ENCODE measurements at places on chromosomes 2 and 18. TPM values are rescaled to one million over a fixed set of nuclear protein-coding genes. Genes with fewer than 3 reads are reported as not detected.

Gene RNASEH1
- 26.2 TPM for total RNA-seq

Gene SP9
- not detected for total RNA-seq

Gene CCBE1
- total RNA-seq, result under 0.01 TPM

Gene VWA3B
- total RNA-seq, result not detected

Gene CYP27A1
- 10.8 TPM for total RNA-seq

Gene RGPD8
- total RNA-seq, result 96.6 TPM

Gene HES6
- 5.4 TPM for total RNA-seq

Gene FBXO15
- 0.63 TPM for total RNA-seq

Gene USP14
- total RNA-seq, result 33.9 TPM

Gene NYAP2
- 0.10 TPM for total RNA-seq

Gene LCLAT1
- 14.6 TPM for total RNA-seq

Gene CYP26B1
- under 0.01 TPM for total RNA-seq

Gene HOXD8
- not detected for total RNA-seq

Gene RAB10
- total RNA-seq, result 24.5 TPM

Gene POTEC
- total RNA-seq, result not detected

Gene NR4A2
- total RNA-seq, result 83.3 TPM

Gene TEKT4
- total RNA-seq, result not detected

Gene LONRF2
- total RNA-seq, result 0.10 TPM

Gene CRYGD
- total RNA-seq, result not detected

Gene NUP35
- total RNA-seq, result 13.7 TPM

Gene C2orf66
- total RNA-seq, result not detected

Gene TBR1
- 0.10 TPM for total RNA-seq

Gene DAW1
- total RNA-seq, result not detected

Gene SIX2
- 0.10 TPM for total RNA-seq

Gene LYPD6
- total RNA-seq, result not detected

Gene FZD7
- total RNA-seq, result 0.63 TPM

Gene LTBP1
- total RNA-seq, result 13.6 TPM

Gene ANO7
- total RNA-seq, result 0.10 TPM

Gene MC5R
- total RNA-seq, result not detected

Gene DYNAP
- total RNA-seq, result not detected

Gene PROKR1
- total RNA-seq, result under 0.01 TPM

Gene KYNU
- 35.9 TPM for total RNA-seq

Gene ZFP36L2
- 144 TPM for total RNA-seq

Gene UGT1A8
- not detected for total RNA-seq

Gene COL6A3
- total RNA-seq, result 0.52 TPM

Gene GPD2
- total RNA-seq, result 17.5 TPM

Gene NABP1
- 103 TPM for total RNA-seq

Gene FOXI3
- total RNA-seq, result not detected

Gene TXNDC2
- total RNA-seq, result 0.10 TPM

Gene ERLEC1
- total RNA-seq, result 27.3 TPM
